Testis (tissue), 5 donors: ENCODE measurements at places on chromosomes 3 and 15.

DNA sequence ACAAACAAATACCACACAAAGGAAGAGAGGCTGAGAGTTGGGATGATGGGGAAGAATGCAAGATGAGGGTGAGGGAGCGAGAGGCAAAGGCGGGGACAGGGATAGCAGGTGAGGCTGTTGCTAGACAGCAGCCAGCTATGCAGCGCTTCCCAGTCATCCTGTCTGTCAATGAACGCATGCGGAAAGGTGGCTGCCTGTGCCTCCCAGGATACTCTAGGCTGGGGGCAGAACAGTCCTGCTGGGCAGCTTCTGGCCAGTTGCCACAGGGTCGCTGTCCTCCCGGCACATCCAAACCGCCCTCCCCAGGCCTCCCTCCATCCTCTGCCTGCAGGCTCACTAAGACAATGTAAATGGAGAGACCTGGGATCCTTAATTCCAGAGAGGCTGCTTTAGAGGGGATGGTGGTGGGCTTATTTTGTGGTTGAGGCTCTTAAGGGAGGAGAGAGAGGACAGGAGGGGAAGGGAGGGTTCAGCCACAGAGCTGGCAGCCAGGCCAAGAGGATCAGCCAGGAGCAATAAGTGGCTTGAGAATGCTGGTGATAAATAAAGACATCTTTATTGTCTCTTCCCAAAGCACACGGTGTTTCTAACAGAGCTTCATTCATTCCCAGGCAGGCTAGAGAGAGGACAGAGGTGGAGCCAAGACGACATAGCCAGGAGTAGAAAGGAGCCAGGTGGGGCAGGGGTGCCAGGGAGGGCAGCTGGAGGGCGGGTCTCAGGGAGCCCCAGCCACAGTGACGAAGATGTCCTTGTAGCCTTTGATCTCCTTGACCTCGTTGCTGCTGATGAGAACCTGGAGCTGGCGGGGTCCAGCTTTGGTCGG lies 9.2 kb upstream of the TGM5 start:
- H3K36me3 ChIP-seq = no peaks in the 10 kb centered on the region
- DNase-seq = no peak
- H3K27ac ChIP-seq = no peak overlapping the region
- H3K4me1 ChIP-seq = no peaks in the 10 kb centered on the region

DNA sequence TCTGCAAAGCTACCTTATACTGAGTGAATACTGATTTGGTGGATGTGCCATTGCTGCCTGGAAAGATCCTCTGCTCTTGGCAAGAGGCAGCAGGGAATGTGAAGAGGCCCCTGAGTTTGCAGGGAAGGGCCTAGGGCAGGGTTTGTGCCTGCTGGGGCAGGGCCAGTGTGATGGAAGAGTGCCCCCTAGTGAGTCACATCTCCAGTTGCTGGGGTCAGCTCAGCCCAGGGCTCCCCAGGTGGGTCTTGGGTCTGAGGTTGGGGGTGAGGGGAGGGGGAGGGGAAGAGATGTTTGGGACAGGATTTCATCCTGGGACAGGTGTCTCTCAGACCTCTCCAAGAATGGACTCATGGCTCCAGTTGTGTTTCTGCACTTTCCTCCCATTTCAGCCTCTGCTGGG lies 4.1 kb upstream of the AMOTL2 start:
- no peaks in the 10 kb centered on the region for H3K27me3 ChIP-seq
- H3K36me3 ChIP-seq = no peaks in the 10 kb centered on the region
- no peak overlapping the region for H3K27ac ChIP-seq
- H3K4me1 ChIP-seq = peaks cover 8% of the 10 kb centered on the region
- no peak overlapping the region for H3K4me3 ChIP-seq
- peak; percentile 56 for DNase-seq

DNA sequence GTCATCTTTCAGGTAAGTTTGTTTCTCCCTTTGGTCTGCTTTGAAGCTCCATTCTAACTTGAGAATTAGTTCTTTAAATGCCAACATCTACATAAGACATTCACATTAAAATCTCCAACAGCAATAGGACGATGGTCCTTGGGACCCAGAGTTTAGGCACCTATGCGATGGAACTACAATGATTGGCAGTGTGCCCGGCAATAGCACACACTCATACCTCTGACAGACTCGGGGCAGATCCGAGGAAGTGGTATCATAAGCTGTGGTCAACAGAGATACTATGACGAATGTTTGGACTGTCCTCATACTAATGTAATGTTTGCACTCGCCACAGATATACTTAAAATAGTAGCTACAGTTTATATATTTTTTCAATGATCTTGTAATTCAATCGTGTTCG lies 34.2 kb upstream of the NR2F2 start:
- H3K27me3 ChIP-seq = no peaks in the 10 kb centered on the region
- H3K4me1 ChIP-seq = no peaks in the 10 kb centered on the region
- no peak for DNase-seq
- H3K4me3 ChIP-seq = no peak overlapping the region
- H3K27ac ChIP-seq = no peak overlapping the region

GRCh38 chr15:40787991-40788390 lies 18.2 kb downstream of the C15orf62 start:
- no peaks in the 10 kb centered on the region for H3K27me3 ChIP-seq
- H3K4me1 ChIP-seq = no peaks in the 10 kb centered on the region
- no peaks in the 10 kb centered on the region for H3K36me3 ChIP-seq

DNA sequence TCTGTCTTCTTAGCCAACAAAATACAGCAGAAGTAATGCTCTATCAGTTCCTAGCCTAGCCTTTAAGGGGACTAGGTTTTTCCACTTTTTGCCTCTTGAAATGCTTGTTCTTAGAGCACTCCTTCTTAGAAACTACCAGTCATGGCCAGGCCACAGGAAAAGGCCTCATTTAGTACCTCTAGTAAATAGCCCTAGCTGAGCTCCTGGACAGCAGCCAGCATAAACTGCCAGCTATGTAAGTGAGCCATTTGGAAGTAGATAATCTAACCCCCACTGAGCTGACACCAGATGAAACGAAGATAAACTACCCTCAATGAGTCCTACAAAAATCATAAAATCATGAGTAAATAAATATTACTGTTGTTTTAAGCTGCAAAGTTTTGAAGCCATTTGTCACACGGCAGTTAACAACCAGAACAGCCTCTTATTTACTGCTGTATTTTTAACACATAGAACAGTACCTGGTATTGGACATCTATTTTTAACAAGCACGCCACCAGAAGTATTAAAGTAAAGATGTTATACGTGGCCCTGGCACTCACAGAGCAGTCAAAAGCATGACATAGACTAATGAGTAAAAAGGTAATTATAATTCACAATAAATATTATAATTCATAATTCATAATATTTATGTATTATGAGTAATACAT lies 12.0 kb downstream of the TBC1D5 start:
- no peak overlapping the region for H3K27ac ChIP-seq
- H3K4me3 ChIP-seq = no peak overlapping the region
- no peak for DNase-seq
- no peaks in the 10 kb centered on the region for H3K4me1 ChIP-seq

DNA sequence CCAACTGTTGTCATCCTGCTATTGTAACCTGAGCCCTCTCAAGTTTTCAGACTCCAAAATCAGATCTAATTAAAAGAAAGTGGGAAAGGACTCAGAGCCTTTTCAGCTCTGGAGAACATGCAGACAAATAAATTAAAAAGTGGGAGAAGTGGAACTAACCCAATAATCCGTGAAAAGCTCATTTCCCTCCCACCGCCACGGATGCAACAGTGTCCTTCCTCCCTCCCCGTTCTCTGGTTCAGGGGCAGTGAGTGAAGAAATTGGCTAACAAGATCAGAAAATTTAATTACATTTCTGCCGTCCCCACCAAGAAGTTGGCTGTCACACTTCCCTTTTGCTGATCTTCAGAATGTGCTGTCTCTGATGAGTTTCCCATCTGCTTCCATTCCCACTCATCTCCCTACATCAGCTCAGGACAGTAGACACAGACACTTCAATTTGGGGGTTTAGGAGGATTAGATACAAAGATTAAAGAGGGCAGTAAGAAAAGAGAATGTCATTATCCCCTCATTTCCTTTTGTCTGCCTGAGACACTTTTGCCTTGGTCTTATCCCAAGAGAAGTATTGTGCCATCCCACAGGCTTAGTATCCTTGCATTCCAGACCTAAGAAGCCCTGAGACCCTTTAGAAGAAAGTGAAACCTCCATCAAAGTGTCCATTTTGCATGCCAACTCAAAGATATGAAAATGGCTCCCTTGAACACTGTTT lies 335.7 kb upstream of the PPP2R3A start:
- H3K27ac ChIP-seq = no peak overlapping the region
- no peak overlapping the region for H3K4me3 ChIP-seq
- no peak for DNase-seq
- no peaks in the 10 kb centered on the region for H3K27me3 ChIP-seq

GRCh38 chr15:35705884-35706585 lies 160.1 kb upstream of the DPH6 start:
- DNase-seq = peak; percentile 30
- peaks cover 15% of the 10 kb centered on the region for H3K4me1 ChIP-seq
- H3K36me3 ChIP-seq = no peaks in the 10 kb centered on the region
- no peaks in the 10 kb centered on the region for H3K27me3 ChIP-seq
- peak overlapping the region; percentile 22 for H3K27ac ChIP-seq

GRCh38 chr3:144332868-144333267 lies 361.2 kb downstream of the DIPK2A start:
- H3K27me3 ChIP-seq = no peaks in the 10 kb centered on the region
- no peak for DNase-seq
- H3K4me3 ChIP-seq = no peak overlapping the region
- H3K36me3 ChIP-seq = no peaks in the 10 kb centered on the region

- H3K27me3 ChIP-seq = no peaks in the 10 kb centered on the region
- no peaks in the 10 kb centered on the region for H3K36me3 ChIP-seq
- H3K4me1 ChIP-seq = no peaks in the 10 kb centered on the region
These were observed 90.9 kb upstream of the SEC13 start for GRCh38 chr3:10411598-10412332.

GRCh38 chr3:159982442-159982974 lies 6.1 kb upstream of the IL12A start:
- no peak overlapping the region for H3K27ac ChIP-seq
- H3K27me3 ChIP-seq = no peaks in the 10 kb centered on the region
- no peaks in the 10 kb centered on the region for H3K4me1 ChIP-seq
- no peaks in the 10 kb centered on the region for H3K36me3 ChIP-seq

GRCh38 chr3:124557433-124558232 lies 172.6 kb upstream of the UMPS start:
- peaks cover 42% of the 10 kb centered on the region for H3K4me1 ChIP-seq
- no peak overlapping the region for H3K27ac ChIP-seq
- no peak overlapping the region for H3K4me3 ChIP-seq
- DNase-seq = peak; percentile 62
- no peaks in the 10 kb centered on the region for H3K36me3 ChIP-seq

- H3K4me3 ChIP-seq = no peak overlapping the region
- H3K27me3 ChIP-seq = no peaks in the 10 kb centered on the region
- no peak overlapping the region for H3K27ac ChIP-seq
- H3K36me3 ChIP-seq = no peaks in the 10 kb centered on the region
These were observed 103.2 kb upstream of the TJP1 start for GRCh38 chr15:29925227-29926082.

DNA sequence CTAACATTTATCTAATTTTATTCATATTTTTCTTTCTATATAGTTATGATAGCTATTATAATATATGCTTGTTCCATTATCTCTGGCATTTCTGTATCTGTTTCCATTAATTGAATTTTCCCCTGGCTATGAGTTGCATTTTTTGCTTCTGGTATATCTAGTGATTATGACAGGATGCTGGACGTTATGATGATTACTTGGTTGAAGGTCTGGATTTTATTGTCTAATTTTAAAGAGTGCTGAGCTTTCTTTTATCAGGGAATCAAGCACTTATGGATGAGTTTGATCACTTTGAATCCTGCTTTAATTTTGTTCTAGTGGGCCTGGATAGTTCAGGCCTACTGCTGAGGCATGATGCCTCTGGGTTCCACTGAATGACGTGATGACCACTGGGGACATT lies 229.7 kb downstream of the CBLB start:
- no peak overlapping the region for H3K4me3 ChIP-seq
- no peaks in the 10 kb centered on the region for H3K27me3 ChIP-seq
- no peaks in the 10 kb centered on the region for H3K36me3 ChIP-seq
- H3K4me1 ChIP-seq = no peaks in the 10 kb centered on the region
- DNase-seq = no peak

DNA sequence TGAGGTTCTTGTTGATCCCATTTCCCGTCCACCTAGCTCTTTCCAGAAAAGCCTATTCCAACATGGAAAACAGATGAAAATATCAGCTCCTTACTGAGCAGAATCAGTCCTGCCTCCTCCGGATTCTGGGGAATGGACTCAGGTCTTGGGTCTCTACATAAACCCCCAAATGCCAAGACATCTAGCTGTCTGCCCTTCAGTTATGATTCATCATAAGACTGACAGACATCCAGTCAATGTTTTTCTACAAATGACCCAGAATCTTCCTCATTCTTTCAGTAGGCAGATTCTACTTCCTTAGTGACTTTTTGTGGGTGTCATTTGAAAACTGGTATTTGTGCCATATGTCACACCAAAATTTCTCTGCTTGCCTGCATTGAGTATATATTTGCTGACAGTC lies 103.0 kb upstream of the TGFBR2 start:
- no peak for DNase-seq
- H3K4me3 ChIP-seq = no peak overlapping the region
- H3K4me1 ChIP-seq = no peaks in the 10 kb centered on the region
- H3K27me3 ChIP-seq = no peaks in the 10 kb centered on the region

DNA sequence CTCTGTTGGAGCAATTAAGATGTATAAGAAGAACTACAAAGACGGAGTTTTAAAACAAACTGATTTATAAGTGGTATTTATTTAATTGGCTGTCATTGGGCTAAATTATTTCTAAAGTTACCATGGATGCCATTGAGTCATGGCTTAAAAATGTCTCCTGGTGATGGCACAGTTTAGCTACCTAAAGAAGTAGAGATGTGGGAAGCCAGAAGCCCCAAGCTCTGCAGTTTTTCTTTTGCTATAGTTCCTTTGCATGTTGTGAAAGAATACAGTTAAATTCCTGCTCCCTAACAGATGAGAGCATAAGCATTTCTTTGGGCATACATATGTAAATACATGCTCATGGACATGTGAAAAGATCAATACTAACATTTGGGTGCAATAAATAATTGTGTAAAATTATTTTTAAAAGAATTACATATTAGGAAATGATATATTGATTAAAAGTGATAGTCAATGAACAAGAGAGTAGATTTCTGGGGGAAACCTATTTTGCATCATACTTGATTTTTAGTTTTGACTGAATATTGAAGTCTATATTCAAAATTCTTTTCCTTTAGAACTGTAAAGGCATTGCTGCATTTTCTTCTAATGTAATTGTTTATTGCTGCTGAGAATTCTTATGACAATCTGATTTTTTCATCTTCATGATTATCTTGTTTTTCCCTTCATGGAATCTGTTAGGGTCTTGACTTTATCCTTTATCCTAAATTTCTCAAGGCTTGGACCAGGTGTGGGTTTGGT lies 2.1 kb downstream of the OPA1 start:
- H3K4me3 ChIP-seq = no peak overlapping the region
- no peak for DNase-seq
- H3K27ac ChIP-seq = no peak overlapping the region
